Gastrocnemius medialis (tissue), 4 donors: ENCODE measurements at places on chromosomes 1 and 21. TPM values are rescaled to one million over a fixed set of nuclear protein-coding genes. Genes with fewer than 3 reads are reported as not detected.

- no peak for DNase-seq
These were observed 294.2 kb downstream of the KIF26B start for GRCh38 chr1:245448975-245449431.

MRPS6 gene
- 17.3 TPM for total RNA-seq

DNA sequence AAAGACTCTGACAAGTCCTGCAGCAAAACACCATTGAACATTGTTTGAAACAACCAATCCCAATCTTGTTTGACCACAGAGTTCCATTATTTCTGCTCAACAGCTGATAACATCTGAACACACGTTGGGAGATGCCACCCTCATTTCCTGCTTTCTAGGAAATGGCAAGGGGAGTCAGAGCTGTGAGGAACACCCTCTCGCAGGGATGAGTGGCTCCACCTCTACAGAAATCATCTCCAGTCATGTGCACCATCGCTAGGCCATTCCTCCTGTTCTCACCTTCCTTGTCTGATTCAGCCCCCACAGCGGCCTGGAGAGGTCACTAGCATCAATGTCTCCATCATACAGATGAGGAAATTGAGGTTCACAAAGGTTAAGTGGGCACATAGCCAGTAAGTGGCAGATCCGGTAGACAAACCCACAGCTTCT lies 22.4 kb upstream of the RUNX3 start:
- no peak for DNase-seq

- peak; percentile 92 for DNase-seq
These were observed 2.3 kb downstream of the SLC2A5 start for GRCh38 chr1:9066945-9067807.

DNA sequence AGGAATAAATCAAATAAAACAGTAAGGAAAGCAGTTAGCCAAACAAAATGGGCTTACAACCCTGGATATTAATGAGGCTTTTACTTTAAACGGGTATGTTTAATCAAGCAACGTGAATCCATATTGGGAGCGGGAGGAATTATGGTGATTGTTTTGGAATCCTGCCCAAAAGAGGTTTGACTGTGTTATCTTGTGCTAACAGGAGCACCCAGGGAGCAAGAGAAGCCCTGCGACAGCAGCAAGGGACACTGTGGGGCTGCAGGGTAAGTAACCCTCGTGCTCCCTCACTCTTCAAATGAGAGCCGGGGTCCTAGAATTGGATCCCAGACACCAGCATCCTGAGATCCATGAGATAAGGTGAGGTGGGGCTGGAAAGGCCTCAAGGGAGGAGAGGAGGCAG lies 72.6 kb upstream of the PGBD5 start:
- no peak for DNase-seq

DNA sequence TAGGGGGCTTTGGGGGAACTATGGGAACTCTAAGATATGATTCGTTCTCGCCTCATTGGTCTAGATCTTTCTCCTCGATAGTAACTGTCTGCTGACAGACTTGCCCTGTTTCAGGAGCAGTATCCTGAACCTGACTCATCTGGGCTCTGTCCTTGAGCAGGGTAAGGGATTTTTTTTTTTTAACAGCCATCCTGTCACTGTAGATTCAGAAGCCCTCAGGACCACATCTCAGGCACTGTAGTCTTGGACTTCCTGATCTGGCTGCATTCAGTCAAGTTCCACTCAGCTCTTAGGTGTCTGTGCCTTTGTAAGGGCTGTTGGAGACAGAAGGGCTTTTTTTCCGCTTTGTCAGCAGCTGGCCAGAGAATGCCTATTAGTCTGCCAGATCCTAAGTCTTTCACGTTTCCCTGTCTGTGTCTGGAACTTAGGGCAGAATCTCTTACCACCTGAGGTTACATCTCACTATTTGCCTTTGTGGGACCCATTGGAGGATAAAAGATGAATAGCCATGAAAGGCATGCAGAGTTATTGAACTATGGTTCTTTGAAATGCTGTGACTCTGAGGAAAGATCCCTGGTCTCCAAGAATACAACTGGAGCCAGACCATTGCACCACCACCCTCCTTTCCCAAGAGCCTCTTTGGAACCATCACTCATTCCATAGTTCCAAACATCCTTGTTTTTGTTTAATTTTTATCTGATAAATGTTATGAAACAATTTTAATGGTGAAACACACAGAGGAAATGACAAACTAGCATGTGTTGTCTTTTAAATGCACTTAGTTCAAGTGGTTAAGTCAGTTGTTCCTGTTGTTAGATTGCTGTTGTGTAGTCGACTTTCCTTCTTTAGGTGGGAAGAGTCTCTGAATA lies 49.7 kb upstream of the MACF1 start:
- DNase-seq = peak; percentile 50

KPRP gene
- total RNA-seq = not detected

C1orf94 gene
- not detected for total RNA-seq

DNA sequence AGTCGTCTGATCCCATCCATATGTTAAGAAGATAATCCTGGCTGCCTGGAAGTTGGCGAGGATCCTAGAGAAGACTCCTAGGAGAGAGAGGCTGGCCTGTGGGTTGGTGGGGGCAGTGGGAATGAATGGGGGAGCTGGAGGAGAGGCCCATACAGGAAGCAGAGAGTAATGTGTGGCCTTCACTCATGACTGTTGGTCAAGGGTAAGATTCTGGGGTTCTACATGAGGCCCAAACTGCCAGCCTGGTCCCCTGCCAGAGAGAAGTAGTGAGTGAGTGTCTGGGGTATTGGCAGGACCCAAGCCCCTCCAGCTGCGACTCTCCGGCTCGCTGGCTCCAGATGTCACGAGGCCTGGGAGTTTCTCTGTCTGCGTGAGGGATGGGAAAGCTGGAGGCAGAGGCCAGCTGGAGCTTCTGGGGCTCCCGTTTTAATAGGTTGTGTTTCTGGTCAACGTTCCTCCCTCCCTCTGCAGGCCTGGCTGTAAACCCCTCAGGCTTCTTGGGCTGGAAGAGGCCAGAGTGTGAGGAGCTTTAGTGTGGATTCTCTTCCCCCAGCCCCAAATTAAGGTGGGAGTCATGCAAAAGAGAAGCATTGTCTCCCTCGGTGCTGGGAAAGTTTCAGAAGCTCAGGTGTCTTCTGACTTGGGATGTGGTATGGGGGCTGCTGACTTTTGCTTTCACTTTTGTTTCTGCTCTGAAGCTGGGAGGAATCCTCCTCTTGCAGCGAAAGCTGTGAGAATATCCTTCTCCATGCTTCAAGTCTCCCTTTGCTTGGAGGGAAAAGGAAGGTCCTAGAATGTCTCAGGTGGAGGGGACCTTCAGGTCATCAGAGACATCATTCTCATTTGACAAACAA lies 2.6 kb downstream of the TMEM51 start:
- no peak for DNase-seq

- no peak for DNase-seq
These were observed 18.0 kb downstream of the AGPAT3 start for GRCh38 chr21:43882952-43883545.

DNA sequence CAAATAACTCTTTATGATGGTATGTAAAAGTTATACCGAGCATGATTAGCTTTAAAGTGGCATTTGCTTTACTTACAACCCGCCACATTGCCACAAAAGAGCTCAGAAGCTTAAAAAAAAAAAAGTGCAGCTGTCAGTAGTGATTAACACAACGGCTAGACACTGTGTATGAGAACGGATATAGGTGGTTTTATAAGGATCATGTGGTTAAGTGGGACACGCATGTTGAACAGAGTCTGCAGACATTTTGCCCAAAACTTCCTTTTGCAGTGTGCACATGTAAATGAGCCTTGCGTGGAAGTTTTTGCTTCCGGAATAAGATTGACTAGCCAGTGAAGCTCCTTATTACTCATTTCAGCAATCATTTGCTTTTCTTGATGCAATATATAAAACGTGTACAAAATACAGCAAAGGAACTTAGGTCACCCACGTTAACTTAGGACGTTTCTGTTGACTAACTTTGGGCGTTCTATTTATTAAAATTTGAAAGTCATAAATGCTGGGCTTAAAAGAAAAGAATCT lies 58.7 kb upstream of the RGS1 start:
- DNase-seq = no peak

- DNase-seq = no peak
These were observed 148.9 kb upstream of the RUNX1 start for GRCh38 chr21:35197992-35198431.

- no peak for DNase-seq
These were observed 124.5 kb upstream of the DPYD start for GRCh38 chr1:98045211-98045766.

DNA sequence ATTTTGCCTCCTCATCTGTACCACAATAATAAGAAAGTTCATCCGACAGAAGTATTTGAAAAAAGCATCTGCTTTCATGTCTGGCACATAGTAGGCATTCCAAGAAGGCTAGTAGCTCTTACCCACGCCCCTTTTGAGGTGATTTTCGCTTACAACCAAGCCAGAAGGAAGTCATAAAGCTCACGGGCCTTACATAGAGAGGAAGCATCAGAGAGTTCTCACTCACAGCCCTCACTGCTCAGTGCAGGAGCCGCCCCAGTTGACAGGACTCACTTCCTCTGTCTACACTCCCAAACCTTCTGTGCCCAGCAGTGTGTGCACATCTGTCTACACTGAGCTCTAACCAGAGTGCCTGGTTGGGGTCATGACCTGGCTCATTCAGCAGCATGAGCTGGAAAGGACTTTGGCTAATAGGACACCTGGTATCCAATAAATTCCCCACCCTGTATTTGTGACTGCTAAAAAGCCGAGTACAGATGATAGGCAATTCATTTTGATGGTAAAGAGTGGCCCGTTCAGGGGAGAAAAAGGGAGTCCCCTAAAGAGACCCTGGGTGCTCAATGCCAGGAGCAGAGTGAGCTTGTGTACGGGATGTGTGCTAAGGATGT lies 36.8 kb upstream of the DUSP10 start:
- no peak for DNase-seq

DNA sequence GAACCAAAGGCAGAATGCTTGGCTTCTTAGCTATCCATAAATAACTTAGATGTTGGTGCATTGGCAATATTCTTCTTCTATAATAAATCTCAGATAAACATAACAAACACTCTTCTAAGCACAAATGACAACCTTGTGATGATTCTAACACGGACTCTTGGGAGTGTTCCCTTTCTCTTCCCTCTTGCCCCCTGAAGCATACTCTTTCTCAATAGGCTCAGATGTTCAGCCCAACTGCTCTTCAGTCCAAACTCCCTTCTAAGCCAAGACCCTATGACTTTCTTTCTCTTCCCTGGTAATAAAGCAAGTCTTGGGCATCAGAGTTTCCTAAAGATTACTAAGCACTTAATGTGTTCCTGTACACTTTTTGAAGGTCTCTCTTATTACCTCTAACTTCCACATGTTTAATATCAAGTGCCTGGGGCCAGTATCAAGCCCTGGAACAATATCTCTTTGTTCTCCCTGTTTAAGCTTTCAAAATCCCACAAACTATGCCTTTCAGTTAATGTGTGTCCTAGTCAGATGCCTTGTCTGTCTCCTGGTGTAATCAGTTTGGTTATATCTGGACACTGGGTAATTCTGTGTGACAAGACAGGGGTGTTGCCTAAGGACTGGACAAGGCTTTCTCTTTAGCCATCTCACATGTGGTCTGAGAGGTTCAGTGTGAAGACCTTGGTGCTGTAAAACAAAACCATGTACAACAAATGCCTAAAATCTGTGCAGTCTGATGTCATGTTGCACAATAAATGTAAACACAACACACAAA lies 92.9 kb upstream of the IVNS1ABP start:
- DNase-seq = no peak

DNA sequence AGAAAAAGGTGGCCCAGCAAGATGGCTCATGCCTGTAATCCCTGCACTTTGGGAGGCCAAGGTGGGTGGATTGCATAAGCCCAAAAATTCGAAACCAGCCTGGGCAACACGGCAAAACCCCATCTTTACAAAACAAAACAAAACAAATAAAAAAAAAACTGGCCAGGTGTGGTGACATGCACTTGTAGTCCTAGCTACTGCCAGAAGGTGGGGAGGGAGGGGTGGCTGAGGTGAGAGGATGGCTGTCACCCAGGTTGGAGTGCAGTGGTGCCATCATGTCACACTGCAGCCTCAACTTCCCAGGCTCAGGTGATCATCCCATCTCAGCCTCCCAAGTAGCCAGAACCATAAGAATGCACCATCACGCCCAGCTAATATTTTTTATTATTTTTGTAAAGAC lies 22.8 kb downstream of the RERE start:
- no peak for DNase-seq

DNA sequence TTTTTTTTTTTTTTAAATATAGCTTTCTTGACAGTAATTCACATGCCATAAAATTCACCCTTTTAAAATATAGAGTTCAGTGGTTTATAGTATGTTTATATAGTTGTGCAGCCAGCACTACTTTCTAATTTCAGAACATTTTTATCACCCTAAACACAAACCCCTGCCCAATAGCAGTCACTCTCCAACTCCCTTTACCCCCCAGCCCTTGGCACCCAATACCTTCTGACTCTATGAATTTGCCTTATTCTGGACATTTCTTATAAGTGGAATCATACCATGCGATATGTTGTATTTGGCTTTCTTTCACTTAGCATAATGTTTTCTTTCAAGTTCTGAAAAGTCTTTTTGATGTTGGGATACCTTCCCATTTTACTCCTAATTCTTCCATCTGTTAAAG lies 42.5 kb upstream of the NEXN start:
- no peak for DNase-seq

DNA sequence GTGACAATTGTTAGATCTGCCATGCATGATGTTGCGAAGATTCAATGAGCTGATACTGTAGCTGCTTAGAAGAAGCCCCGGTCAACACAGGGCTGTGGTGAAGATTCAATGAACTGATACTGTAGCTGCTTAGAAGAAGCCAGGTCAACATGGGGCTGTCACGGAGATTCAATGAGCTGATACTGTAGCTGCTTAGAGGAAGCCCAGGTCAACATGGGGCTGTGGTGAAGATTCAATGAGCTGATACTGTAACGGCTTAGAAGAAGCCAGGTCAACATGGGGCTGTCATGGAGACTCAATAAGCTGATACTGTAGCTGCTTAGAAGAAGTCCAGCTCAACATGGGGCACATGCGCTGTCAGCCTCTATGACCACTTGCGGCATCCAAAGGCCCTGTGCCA lies 18.8 kb upstream of the BACE2 start:
- DNase-seq = no peak

DARS2 gene
- total RNA-seq = 7.8 TPM

- no peak for DNase-seq
These were observed 1.0 kb downstream of the ARPC5 start for GRCh38 chr1:183634429-183635065.

GRCh38 chr21:35908311-35909078 lies 151.8 kb downstream of the SETD4 start:
- no peak for DNase-seq

ADAMTSL4 gene
- 30.0 TPM for total RNA-seq

DNA sequence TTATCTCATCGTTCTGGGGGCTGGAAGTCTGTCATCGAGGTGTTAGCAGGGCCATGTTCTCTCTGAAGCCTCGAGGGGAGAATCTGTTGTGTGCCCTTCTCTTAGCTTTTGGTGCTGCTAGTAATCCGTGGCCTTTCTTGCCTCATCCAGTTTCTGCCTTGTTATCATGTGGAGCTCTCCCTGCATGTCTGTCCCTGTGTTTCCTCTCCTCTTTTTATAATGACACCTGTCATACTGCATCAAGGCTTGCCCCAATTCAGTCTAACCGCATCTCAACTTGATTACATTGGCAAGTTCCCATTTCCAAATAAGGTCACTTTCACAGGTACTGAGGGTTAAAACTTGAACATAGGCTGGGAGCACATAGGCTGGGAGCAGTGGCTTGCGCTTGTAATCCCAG lies 82.6 kb upstream of the CNIH3 start:
- no peak for DNase-seq
